CD4-positive, alpha-beta T cell treated with Interleukin-6 for 4 hours (primary cell): ENCODE measurements at places on chromosomes 4 and X.

- DNase-seq: no peak
Measured at GRCh38 chr4:26261405-26261804, 59.4 kb upstream of the RBPJ start.

- no peak for DNase-seq
Measured at GRCh38 chr4:1792158-1792831, 798 bp upstream of the FGFR3 start.

DNA sequence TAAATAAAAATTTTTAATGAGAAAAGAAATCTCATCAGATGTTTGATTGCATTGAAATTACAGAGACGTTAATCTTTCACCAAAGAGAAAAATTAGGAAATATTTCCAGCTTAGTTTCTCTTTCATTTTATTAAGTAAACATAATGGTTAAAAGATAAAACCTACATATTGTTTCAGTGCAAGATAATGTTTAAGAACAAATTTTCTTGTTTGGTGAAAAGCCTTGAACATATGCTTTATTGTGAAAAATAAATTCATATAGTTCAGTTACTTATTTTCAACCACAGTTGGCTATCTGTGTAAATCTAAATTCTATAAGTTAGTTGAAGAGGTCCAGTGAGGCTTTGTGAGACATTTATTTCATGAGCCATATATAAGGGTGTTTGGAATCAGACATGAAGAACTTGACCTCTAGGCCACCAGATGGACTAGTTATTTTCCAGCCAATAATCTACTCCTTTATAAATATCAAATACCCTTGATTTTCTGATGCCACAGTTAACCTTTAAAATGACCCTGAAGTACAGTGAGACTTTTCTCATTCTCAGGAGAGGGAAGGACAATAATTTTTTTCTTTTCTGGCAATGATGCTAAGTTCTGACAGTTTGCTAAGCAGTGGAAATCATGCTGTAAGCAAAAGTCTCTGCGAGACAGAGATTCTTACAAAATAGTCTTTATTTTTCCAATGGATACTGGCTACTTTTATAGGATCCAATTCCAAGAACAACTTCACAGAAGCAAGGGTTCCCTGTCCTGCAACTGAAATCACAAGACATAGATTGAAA lies 2.5 kb downstream of the ARSJ start:
- DNase-seq: no peak

GRCh38 chr4:140346136-140346535 lies 27.3 kb upstream of the SCOC start:
- DNase-seq: no peak

- no peak for DNase-seq
Measured at GRCh38 chrX:85836868-85837267, 210.5 kb downstream of the CHM start.

- DNase-seq: no peak
Measured at GRCh38 chr4:166839615-166840251, 394.6 kb downstream of the SPOCK3 start.

DNA sequence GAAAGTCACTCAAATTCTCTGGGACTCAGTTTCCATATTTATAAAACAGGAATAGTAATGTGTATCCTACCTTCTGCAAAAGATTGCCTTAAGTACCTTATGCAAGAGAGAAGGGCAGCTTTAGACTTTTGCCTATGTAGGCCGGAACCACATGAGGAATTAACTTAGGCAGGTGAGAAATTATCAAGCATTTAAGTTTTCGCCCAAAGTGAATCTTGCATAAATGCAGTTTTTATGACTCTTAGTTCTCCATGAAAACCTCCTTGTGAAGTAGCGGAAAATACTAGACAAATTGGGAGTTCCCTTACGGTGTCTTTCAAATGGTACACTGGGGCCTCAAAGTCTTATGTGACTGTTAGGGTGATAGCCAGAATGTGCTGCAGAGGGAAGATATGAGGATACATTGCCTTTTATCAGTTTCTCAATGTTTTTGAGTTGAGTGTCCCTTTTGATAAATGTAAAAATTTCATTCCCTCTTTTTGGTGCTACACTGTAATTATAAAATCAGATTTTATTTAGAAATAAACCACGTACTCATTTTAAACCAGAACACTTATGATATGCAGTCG lies 2.6 kb downstream of the SH2D1A start:
- no peak for DNase-seq

- no peak for DNase-seq
Measured at GRCh38 chr4:100632163-100632562, 114.3 kb upstream of the EMCN start.

DNA sequence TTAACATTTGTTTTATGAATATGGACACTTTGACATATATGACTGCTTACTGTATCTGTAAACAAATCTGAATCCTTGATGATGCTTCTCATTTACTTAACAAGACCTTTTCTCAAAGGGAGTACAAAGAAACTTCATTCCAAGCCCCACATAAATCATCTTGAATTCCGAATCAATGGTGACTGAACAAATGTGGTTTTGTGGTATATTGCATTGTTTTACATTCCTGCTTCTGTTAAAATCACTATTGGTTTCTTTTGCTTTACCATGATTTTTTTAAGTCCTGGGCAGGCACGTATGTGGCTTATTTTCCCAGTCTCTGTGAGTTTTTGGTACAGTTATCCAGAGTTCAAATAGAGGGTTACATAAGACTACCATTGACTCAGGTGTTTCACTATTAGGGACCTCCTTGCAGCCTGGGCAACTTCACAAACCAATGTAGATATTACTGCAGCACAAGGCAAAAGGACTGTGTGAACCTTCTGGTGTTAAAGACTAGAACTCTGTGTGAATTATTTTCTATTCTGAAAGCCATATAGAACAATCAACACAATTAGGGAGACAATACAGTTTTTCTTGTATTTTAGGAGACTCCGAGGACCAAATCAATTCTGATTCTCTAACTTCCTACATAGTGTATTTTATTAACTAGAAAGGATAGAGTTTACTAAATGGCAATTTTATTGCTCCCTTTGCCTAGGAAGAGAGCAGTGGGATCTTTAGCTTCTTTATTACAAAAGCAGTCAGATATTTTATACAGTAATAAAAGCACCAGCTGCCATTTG lies 196.4 kb downstream of the GALNTL6 start:
- DNase-seq: no peak

- no peak for DNase-seq
Measured at GRCh38 chr4:38364383-38364963, 299.5 kb upstream of the KLF3 start.

- no peak for DNase-seq
Measured at GRCh38 chrX:10414862-10415261, 205.5 kb downstream of the MID1 start.

GRCh38 chrX:23656091-23656490 lies 11.2 kb upstream of the PRDX4 start:
- DNase-seq: no peak

- no peak for DNase-seq
Measured at GRCh38 chr4:140935254-140935653, 179.1 kb upstream of the TBC1D9 start.

GRCh38 chrX:138872537-138872936 lies 161.0 kb upstream of the FGF13 start:
- no peak for DNase-seq

DNA sequence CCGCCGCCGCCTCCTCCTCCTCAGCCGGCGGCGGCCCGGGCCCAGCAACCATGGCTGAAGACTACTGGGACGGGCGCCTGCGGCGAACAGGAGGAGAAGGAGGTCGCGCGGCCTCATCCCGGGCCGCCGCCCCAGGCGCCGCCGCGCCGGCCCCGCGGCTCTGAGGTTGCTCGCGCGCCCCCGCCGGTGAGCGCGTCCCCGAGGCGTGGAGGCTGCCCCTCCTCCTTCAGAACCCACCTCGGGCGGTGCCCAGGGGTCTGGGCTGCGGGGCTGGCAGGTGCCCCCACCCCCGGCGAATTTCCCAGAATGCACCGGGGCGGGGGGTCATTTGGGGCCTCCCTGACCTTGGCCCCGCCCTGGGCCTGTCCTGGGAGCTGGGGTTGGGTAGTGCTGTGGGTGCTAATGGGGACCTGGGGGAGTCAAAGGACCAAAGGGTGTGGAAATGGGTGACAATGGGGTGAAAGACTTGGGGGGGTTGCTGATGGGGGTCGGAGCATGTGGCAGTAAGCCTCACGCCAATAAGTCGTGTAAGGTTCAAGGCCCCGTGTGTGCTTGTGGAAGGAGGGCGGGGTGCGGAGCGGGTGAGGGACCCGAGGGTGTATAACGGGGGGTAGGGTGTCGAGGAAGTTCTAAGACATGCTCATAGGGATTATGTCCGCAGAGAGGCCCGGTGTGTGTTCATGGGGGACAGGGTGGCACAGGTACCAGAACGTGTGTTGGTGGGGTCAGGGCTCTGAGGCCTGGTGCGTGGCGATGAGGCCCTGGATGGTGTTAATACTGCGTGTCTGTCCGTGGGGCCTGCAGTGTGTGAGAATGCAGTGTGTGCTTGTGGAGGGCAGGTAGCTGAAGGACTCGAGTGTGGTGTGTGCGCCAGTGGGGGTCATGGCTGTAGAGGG lies 687 bp downstream of the CDK16 start:
- DNase-seq: peak; percentile 50

DNA sequence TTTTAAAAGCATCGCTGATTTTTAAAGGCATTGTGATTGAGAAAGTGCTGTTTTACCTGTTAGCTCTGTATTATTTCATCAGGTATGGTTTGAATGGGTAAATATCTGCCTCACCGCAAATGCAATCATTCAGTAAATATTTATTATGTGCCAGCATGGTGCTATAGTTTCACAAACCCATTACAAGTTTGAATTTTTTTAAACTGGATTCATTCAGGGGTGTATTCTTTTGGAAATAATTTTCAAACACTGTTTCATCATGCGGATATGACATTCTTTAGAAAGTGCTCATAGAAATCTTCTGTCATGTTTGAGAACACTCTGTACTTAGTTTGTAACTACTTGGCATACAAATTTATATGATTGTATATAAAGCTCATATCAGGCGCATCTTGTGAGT lies 37.2 kb downstream of the LIMCH1 start:
- no peak for DNase-seq

DNA sequence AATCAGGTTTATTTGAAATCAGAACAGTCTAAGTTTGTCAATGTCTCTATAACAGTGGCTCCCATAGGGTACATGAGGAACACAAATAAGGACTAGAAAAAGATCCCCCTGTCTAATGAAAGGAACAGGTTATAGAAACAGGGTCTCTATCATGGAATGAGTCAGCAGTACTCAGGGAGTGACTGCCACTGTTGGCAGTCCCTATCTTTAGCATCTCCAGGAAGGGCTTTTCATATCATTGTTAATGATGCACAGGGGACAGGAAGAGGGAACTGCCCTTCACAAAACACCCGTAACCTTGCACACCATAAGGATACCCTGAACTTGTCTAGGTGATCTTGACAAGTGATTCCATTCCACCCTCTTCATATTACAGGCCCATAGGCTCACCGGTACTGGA lies 38.5 kb upstream of the SMIM10L2A start:
- no peak for DNase-seq

- no peak for DNase-seq
Measured at GRCh38 chrX:136867518-136867917, 13.0 kb downstream of the RBMX start.

DNA sequence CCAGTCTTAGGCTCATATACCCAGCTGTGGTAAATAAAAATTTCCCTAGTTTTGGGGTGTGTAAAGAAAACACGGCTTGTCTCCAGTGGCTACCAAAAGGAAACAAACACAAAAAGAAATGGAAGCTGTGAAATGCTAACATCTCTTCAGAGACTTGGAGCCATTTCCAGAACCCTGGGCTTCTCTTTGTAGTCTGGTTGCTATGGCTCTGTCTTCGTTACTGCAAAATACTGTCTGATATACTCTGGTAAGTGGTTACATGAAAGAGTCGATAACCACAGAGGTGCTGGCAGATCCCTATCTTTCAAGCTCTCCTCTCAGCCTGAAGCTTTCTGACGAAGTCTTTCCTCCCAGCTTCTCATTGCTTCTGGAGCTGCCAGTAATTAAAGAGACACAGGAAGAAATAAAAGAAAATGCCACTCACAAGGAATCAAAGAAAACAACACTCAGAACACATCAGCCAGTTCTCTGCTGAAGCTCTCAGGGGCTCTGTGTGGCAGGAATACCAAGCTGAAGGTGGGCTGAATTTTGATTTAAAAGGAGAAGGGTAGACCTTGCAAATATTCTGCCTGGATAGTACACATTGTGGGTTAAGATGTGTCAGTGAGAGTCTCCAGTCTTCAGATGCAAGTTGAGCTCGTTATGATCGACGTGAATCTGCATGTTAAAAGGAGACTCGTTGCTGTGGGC lies 107.6 kb upstream of the FAM9C start:
- peak; percentile 57 for DNase-seq

DNA sequence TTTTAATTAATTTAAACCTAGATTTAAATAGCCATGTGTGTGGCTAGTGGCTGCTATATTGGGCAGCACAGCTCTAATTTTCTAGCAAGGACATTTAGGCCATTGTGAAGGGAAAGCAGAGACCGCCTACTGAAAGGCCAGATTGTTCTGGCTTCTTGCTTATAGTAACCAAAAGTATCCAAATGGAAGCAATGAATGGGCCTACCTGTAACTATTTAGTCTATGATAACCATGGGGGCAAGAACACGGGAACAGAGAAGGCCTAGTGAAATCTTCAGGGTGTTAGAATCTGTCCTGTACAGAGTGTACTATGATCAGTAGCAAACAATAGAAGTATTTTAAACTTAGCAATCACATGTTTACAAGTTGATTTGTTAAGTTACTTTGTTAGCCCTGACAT lies 16.5 kb upstream of the HPRT1 start:
- DNase-seq: no peak

- DNase-seq: no peak
Measured at GRCh38 chrX:15929194-15929593, 74.6 kb upstream of the AP1S2 start.

DNA sequence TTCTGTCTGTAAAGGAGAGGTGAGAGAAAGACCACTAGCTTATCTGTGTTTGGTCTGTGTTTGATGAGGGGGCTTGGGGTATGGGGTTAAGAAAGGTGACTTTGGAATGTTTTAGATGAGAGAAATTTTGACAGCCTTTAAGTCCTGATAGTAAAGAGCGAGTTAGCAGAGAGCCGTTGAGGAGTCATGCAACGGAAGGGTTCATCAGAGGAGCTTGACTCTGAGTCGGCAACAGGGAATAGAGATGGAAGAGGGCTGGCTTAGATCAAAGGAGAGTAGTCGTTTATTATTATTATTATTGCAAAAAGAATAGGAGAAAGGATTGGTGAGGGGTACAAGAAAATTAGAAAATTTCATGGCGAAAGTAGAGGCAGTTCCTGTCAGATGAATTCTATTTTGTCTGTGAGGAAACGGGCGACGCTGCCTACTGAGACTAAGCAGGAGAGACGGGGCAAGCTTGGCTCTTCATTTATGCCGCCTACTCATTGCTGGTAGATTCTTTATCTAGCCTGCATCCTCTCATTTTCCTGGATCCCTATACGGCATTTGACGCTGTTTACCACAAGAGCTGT lies 473 bp upstream of the VAMP7 start:
- DNase-seq: no peak

GRCh38 chr4:8324640-8325239 lies 55.2 kb downstream of the HTRA3 start:
- no peak for DNase-seq
